Neural crest cell (in vitro differentiated cells): ENCODE measurements at places on chromosomes 4 and X. TPM values are rescaled to one million over a fixed set of nuclear protein-coding genes. Genes with fewer than 3 reads are reported as not detected.

PPP1R2C gene
- total RNA-seq: not detected in 2 replicates

CTAG1A gene
- not detected in 2 replicates for total RNA-seq

MAGIX gene
- total RNA-seq: 1.4 and 1.6 TPM in 2 replicates

SLC2A9 gene
- total RNA-seq: 0.26 TPM in 1 of 2 replicates, not detected in the other

PNMA3 gene
- 9.8 and 10.0 TPM in 2 replicates for total RNA-seq

FAAH2 gene
- 0.52 and 0.63 TPM in 2 replicates for total RNA-seq

FSTL5 gene
- total RNA-seq: 6.3 and 7.4 TPM in 2 replicates

- H3K4me3 ChIP-seq: peak overlapping the region; percentile 95
- H3K27ac ChIP-seq: peak overlapping the region; percentile 81
- H3K4me1 ChIP-seq: peaks cover 12% of the 10 kb centered on the region
- H3K36me3 ChIP-seq: peaks cover 3% of the 10 kb centered on the region
- DNase-seq: no peak
These were observed 471 bp downstream of the MCTS1 start for GRCh38 chrX:120604361-120604782.

DNA sequence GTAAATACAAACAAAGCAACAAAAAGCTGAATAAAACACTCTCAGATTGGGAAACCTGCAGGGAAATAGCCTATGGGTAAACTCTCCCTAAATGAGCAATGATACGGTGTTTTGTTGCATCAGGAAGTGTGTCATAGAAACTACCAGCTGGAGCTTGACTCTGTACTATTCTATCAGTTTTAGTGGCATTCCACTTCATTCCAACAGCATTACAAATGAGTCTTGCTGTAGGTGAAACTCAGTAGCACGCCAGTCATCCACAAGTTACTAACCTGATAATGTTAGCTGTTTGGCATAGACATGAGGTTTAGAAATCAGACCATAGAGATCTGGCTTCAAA, 24.9 kb downstream of the FGFBP1 start:
- no peak overlapping the region for H3K4me3 ChIP-seq
- peaks cover 7% of the 10 kb centered on the region for H3K4me1 ChIP-seq
- H3K36me3 ChIP-seq: no peaks in the 10 kb centered on the region

- no peak overlapping the region for H3K27ac ChIP-seq
- no peaks in the 10 kb centered on the region for H3K27me3 ChIP-seq
- H3K36me3 ChIP-seq: no peaks in the 10 kb centered on the region
- no peak overlapping the region for H3K4me3 ChIP-seq
- no peak for DNase-seq
These were observed 2387.6 kb downstream of the PCDH7 start for GRCh38 chr4:33107814-33108213.

GRCh38 chr4:82623121-82623683, 61.4 kb upstream of the TMEM150C start:
- H3K36me3 ChIP-seq: no peaks in the 10 kb centered on the region
- H3K4me1 ChIP-seq: peaks cover 19% of the 10 kb centered on the region
- H3K4me3 ChIP-seq: no peak overlapping the region
- no peaks in the 10 kb centered on the region for H3K27me3 ChIP-seq
- DNase-seq: no peak
- no peak overlapping the region for H3K27ac ChIP-seq

DNA sequence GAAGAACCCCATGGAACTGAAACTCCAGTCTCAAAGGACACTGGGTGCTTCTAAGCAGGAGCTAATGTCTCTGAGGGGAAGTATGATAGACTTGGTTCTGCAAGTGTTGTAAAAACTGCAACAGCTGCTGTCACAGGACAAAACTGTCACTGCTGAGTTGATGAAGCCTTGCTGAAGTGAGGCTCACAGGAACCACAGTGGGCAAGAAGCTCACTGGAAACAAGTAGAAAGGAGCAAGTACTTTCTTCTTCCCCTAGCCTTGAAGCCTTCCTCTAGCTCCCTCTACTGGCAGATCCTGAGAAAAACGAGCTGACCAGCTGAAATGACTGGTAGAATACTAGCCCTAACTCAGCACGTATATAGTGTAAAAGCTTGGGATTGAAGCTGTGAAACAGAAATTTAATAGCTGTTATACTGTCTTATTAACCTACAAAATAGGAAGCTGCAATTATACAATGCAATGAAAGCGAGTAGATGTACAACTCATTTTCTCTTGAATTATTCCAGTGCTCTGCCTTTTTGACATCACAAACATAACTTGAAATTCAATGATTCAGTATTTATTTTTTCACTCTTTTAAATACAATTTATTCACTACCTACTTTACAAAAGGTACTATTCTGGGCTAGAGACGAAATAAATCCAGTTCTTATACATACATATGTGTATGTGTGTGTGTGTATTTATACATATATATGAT, 91.4 kb downstream of the GABRB1 start:
- H3K4me1 ChIP-seq: no peaks in the 10 kb centered on the region
- no peak overlapping the region for H3K27ac ChIP-seq
- H3K27me3 ChIP-seq: peaks cover 9% of the 10 kb centered on the region
- no peak overlapping the region for H3K4me3 ChIP-seq

DNA sequence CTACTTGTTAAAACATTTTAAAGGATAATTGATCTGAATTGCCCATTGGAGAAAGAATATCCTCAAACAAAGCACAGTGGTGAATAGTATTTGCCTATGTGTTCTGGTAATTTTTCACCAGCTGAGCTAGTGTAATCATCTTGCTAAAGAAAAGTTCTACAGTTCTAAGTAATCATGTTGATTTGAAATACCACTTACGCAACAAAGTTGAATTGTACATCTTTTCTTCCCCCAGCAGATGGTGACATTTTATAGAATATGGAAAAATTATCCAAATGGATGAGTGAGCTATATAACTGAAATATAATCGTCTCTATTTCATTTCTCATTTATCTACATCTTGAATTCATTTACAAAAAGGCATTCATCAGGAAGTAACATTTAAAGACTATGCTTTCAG, 9.7 kb upstream of the ZNF674 start:
- H3K36me3 ChIP-seq: peaks cover 8% of the 10 kb centered on the region
- H3K27me3 ChIP-seq: no peaks in the 10 kb centered on the region
- H3K4me1 ChIP-seq: no peaks in the 10 kb centered on the region
- no peak overlapping the region for H3K4me3 ChIP-seq

GRCh38 chr4:86890790-86891189, 1.4 kb downstream of the C4orf36 start:
- no peaks in the 10 kb centered on the region for H3K27me3 ChIP-seq
- DNase-seq: no peak
- H3K27ac ChIP-seq: no peak overlapping the region
- peaks cover 2% of the 10 kb centered on the region for H3K36me3 ChIP-seq
- peaks cover 13% of the 10 kb centered on the region for H3K4me1 ChIP-seq
- peak overlapping the region; percentile 83 for H3K4me3 ChIP-seq

DNA sequence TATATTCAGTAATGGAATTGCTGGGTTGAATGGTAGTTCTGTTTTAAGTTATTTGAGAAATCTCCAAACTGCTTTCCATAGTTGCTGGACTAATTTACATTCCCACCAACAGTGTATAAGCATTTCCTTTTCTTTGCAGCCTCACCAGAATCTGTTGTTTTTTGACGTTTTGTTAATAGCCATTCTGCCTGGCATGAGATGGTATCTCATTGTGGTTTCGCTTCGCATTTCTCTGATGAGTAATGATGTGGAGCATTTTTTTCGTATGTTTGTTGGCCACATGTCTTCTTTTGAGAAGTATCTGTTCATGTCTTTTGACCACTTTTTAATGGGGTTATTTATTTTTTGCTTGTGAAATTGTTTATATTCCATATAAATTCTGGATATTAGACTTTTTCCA, 13.6 kb upstream of the MAGED4B start:
- DNase-seq: no peak
- H3K27ac ChIP-seq: no peak overlapping the region
- no peaks in the 10 kb centered on the region for H3K4me1 ChIP-seq

GRCh38 chr4:155658681-155659064, 8.0 kb upstream of the GUCY1A1 start:
- no peak overlapping the region for H3K27ac ChIP-seq
- H3K4me3 ChIP-seq: no peak overlapping the region
- DNase-seq: no peak

GRCh38 chr4:3253808-3254207, 4.8 kb downstream of the MSANTD1 start:
- no peak for DNase-seq
- no peaks in the 10 kb centered on the region for H3K27me3 ChIP-seq
- no peaks in the 10 kb centered on the region for H3K36me3 ChIP-seq
- no peak overlapping the region for H3K27ac ChIP-seq

- no peak overlapping the region for H3K4me3 ChIP-seq
- no peak overlapping the region for H3K27ac ChIP-seq
- no peaks in the 10 kb centered on the region for H3K4me1 ChIP-seq
- H3K36me3 ChIP-seq: peaks cover 52% of the 10 kb centered on the region
These were observed 133.5 kb upstream of the NUDT6 start for GRCh38 chr4:123055943-123056342.

GRCh38 chr4:108051343-108051742, 61.7 kb downstream of the HADH start:
- no peaks in the 10 kb centered on the region for H3K4me1 ChIP-seq
- H3K27ac ChIP-seq: no peak overlapping the region
- no peak overlapping the region for H3K4me3 ChIP-seq
- H3K27me3 ChIP-seq: no peaks in the 10 kb centered on the region

- no peak overlapping the region for H3K4me3 ChIP-seq
- H3K36me3 ChIP-seq: peaks cover 3% of the 10 kb centered on the region
- H3K27me3 ChIP-seq: no peaks in the 10 kb centered on the region
- no peaks in the 10 kb centered on the region for H3K4me1 ChIP-seq
These were observed 1162.1 kb downstream of the RAPGEF2 start for GRCh38 chr4:160265014-160265413.

GRCh38 chr4:53321151-53321983, 44.5 kb downstream of the SCFD2 start:
- peak overlapping the region; percentile 71 for H3K27ac ChIP-seq
- H3K36me3 ChIP-seq: no peaks in the 10 kb centered on the region
- H3K4me1 ChIP-seq: peaks cover 8% of the 10 kb centered on the region
- DNase-seq: no peak
- no peak overlapping the region for H3K4me3 ChIP-seq

DNA sequence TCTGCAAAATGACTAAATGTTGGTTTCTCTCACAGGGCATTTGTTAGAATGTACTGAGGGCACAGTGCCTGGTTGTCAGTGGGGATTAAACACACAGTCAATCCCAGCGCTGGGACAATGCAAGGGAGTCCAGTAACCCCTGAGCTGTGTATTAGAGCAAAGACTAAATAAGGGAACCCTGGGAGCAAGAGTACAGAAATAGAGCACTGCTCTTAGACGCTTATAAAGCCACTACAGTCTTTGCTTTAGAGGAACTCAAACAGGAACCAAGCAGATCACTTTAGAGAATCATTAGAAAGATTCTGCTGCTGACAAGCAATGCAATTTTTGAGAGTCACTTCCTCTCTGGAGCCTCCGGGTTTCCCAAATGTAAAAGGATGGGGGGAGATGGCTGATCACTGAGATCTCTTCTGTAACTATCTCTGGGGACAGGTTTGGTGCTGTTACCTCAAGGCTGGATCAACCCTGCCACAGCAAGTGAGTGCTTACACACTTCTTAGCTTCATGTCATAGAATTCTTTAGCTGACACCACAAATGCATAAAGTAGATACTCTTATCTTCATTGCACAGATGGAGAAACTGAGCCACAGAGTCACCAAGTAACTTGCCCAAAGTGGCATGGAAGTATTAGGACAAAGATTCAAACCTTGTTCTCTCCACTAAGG, 137.8 kb upstream of the CPEB2 start:
- no peaks in the 10 kb centered on the region for H3K36me3 ChIP-seq
- H3K27ac ChIP-seq: no peak overlapping the region
- H3K4me1 ChIP-seq: peaks cover 24% of the 10 kb centered on the region

DNA sequence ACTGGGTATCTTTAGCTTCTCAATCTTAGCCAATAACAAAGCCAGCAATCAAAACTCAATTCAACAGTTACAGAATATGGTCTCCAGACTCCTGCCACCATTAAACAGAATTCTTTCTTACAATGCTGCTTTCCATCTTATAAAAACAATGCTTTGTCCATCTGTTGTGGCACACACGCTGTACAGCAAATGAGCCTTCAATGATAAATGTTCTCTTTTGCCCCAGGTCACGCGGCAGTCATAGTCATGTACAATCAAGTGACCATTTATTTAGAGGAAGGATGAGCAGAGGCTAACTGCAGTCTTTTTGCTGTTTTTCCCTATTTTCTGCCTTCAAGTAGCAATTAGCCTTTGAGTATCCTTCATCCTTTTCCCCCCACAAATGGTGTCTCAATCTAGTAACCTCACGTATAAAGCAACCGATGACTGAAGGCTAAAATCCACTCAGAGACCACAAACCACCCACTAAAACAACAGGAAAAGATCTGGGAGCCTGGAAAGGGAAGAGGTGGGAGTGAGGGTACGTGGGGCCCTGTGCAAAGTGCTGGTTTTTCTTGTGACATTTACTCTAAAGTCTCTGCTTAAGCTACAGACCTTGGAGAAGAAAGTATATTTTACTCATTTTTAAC, 24.4 kb downstream of the TRIM2 start:
- H3K36me3 ChIP-seq: peaks cover 13% of the 10 kb centered on the region
- no peaks in the 10 kb centered on the region for H3K27me3 ChIP-seq
- no peak overlapping the region for H3K27ac ChIP-seq
- peaks cover 71% of the 10 kb centered on the region for H3K4me1 ChIP-seq

- H3K27ac ChIP-seq: no peak overlapping the region
- no peaks in the 10 kb centered on the region for H3K36me3 ChIP-seq
- H3K4me1 ChIP-seq: no peaks in the 10 kb centered on the region
- no peaks in the 10 kb centered on the region for H3K27me3 ChIP-seq
These were observed 46.2 kb upstream of the NHS start for GRCh38 chrX:17328837-17329236.

- H3K27ac ChIP-seq: no peak overlapping the region
- no peak overlapping the region for H3K4me3 ChIP-seq
- no peak for DNase-seq
- H3K4me1 ChIP-seq: peaks cover 12% of the 10 kb centered on the region
- no peaks in the 10 kb centered on the region for H3K36me3 ChIP-seq
These were observed 132.5 kb downstream of the PLS3 start for GRCh38 chrX:115693476-115693875.

- H3K4me3 ChIP-seq: peak overlapping the region; percentile 93
- peaks cover 5% of the 10 kb centered on the region for H3K36me3 ChIP-seq
- H3K27me3 ChIP-seq: peaks cover 14% of the 10 kb centered on the region
- no peak for DNase-seq
These were observed 959 bp upstream of the REST start for GRCh38 chr4:56906489-56907393.

- no peak for DNase-seq
- H3K4me3 ChIP-seq: no peak overlapping the region
- no peaks in the 10 kb centered on the region for H3K27me3 ChIP-seq
- peaks cover 5% of the 10 kb centered on the region for H3K4me1 ChIP-seq
These were observed 206.2 kb upstream of the TLL1 start for GRCh38 chr4:165666836-165667235.

DNA sequence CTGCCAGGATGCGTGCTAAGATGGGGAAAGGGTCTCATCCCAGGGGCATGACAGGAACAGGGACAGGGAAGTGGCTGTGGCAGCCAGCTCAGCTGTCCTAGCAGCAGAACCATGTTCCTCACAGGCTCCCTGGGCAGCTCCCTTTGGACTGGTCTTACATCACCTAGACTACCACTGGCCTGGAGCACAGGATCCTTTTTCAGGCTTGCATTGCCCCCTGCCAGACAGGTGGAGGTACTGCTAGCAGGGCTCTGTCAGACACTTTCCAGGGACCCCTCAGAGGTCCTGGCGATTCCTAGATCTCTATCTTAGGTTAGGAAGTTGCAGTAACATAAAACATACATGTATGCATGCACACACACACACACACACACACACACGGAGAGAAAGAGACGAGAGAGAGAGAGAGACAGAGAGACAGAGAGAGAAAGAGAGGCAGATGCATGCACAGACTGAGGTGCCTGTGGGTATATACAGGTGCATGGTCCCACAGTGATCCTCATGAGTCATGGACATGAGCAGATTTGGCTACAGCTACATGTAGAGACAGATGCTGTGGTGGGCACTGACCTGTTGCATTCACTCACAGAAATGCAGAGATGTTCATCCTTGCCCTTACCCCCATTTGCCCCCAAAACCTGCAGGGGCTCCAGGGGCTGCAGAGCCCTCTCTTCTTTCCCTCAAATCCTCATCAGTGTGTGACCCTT, 63.6 kb downstream of the STARD8 start:
- H3K4me1 ChIP-seq: no peaks in the 10 kb centered on the region
- peak; percentile 12 for DNase-seq
- no peaks in the 10 kb centered on the region for H3K36me3 ChIP-seq
- H3K27me3 ChIP-seq: no peaks in the 10 kb centered on the region
